D341Med (cell line): ENCODE measurements at places on chromosomes 13 and 19.

DNA sequence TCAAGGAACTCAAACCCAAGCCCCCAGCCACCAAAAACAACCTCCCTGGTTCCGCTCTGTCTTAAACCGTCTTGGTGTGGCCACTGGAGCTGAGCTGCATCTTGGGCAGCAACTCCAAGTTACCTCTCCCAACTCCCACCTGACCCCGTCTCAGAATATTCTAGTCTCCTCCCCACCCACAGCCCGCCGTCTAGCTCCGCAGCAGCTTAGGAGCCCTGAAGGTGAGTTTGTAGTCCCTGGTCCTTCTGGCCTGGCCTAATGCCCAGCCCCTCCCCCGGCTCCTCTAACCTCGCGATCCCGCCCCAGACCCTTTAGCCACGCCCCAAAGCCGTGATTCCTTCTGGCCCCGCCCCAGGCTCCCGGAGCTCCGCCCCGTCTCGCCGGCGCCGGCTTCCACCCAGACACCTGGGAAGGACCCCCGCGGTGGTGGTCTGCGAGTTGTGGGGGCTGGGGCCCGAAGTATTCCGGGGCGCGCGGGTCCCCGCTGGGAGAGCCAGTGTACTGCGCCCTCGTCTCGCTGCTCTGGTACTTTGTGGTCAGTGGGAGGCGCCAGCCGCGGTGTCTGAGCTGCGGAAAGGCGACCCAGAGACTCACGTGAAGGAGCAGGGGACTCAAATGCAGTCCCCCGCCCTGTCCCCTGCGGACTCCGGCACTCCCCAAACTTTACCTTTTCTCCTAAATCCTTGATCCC lies 2.5 kb upstream of the LHB start:
- DNase-seq: peak; percentile 75

DNA sequence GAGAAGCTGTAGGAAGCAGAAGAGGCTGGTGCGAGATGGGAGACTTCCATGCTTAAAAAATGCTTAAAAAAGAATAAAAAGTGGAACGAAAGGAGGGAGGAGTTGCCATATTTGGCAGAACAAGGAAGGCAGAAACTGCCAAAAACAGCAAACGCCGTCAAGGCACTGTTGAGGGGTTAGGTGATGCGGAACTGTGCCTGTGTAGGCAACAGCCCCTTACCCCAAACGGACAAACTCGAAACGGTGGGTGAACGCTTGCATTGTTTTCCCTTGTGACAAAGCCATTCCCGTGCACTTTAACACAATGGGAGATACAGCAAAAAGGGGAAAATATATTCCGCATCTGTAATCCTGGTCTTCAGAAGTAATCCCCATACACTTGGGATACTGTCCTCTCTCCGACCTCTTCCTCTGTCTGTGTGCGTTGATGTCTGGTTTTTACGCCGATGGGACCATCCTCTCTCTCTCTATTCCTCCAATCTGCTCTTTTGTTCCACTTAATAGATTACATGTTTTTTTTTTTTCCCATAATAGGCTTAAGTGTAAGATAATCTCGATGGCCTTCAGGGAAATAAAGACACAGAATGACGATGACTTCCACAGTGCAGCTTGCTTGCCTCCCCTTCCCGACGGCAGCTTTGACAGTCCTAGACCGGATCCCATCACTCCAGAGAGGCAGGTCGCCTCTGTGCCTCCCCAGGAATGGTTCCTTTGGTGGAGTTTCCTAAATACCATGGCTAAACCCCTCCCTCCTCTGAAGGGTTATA lies 132.7 kb upstream of the RNF113B start:
- DNase-seq: peak; percentile 74

DNA sequence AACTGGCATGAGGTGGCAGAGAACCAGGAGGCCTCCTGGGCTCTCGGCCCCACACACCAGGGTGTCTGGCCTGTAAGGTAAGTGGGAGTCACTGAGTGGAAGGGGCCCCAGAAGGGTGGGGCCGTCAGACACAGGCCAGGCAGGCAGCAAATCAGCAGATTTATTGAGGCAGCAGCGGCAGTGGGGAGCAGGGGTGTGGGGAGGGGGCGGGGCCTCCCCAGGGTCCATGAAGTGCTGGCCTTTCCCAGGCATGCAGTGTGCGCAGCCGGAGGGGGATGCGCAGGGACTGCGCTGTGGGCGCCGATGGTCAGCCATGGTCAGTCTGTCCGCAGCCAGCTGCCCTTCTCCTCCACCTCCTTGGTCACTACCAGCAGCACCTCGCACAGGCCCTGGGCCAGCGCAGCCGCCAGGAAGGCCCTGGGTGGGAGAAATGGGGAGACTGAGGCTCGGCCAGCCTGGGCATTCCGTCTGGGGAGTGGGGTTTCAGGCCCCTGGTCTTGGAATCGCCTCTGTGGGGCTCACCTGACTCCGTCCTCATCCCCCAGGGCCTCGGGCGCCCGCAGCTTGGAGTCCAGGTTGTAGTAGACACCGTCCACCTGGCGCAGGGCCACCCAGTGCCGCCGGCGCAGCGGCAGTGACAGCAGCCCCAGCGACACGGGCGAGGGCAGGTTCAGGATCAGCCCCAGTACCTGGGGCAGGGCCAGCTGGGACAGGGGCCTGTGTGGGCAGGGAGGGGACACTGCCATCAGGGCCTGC lies 5.0 kb downstream of the JOSD2 start:
- no peak for DNase-seq

DNA sequence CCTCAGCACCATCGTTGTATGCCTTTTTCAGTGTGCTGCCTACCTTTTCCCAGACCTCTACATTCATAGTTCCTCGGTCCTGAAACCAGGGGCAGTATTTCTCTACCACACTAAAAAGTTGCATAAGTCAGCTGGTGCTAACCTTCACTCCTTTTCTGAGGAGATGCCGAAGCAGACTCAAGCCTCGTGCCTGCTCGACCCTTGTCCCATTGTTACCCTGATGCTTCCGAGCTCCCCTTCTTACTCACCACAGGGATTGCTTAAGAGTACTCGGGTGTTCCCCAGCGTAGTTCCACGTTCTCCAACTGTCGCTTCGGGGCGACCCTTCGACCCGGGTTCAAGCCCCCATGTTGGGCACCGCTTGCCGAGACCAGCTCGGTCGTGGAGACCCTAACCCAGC lies 19.0 kb upstream of the IL17D start:
- DNase-seq: no peak

DNA sequence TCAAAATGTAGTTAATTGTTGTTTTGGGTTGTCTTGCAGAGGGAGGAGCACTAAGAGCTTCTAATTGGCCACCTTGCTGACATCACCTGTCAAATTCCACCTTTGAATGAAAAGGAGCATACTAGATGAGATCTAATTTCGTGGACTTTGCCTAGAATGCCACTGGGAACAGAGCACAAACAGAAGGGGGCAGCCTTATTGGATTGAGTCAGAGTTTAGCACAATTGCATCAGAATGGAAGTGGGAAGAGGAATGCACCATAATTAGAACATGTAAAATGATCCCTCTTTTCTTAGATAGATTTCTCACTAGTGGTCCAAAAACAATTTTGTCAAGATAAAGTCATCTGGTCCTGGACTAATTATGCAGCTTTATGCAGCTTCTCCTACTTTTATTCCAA lies 1552.2 kb downstream of the PCDH9 start:
- DNase-seq: no peak

GRCh38 chr19:22545751-22546150 lies 88.4 kb upstream of the ZNF492 start:
- DNase-seq: peak; percentile 70

DNA sequence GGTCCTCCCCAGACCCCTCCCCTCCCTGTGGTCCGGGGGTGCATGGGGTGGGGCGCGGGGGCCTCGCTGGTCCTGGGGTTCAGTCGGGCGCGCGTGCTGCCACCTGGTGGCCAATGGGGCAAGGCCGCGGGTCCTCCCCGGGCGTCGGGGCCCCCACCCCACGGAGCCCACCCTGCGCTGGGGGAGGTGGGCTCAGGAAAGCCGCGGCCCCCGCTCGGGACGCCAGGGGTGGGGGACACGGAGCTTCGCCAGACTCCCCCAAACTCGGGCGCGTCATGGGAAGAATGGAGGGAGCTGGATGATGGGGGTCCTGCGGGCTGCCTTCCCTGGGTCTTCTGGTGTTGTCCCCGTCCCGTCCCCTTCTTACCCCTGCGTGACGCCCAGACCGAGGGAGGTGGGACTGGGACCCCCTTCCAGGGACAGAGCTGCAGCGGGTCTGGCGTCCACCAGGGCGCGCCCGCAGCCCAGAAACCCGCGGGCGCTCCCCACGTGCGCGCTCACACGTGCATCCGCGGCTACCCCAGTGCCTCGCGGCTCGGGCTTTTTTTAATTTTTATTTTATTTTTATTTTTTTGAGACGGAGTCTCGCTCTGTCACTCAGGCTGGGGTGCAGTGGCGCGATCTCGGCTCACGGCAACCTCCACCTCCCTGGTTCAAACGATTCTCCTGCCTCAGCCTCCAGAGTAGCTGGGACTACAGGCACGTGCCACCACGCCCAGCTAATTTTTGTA lies 19.8 kb upstream of the TCF3 start:
- peak; percentile 87 for DNase-seq

DNA sequence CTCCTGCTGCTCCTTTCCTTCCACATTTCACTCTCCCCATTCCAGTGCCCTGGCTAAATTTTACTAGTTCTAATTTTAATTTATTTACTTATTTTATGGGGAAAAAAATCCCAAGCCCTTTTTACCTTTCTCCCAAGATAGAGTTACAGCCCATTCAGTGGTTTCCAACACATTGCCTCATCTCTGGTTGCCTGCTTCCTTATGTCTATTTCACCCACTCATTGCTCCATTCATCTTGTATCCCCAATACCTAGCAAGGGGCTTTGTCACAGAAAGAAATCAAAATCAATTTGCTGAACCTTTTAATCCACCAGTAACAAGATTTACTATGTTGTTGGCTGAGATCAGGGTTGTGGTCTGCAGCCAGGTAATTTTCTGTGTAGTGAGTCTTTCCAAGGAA lies 55.9 kb downstream of the LHFPL6 start:
- DNase-seq: no peak

DNA sequence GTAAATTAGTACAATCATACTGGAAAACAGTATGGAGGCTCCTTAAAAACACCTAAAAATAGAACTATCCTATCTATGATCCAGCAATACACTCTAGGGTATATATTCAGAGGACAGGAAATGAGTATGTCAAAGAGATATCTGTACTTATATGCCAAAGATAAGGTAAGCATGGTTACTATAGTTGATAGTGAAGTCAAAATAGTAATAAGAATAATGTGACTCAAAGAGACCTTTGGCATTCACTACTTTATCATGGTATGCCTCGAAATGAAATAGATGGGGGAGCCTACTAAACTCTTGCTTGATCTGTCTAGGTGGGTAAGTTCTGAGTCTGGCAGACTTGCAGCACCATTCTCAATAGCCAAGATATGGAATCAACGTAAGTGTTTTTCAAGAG lies 30.3 kb downstream of the FXYD5 start:
- no peak for DNase-seq

DNA sequence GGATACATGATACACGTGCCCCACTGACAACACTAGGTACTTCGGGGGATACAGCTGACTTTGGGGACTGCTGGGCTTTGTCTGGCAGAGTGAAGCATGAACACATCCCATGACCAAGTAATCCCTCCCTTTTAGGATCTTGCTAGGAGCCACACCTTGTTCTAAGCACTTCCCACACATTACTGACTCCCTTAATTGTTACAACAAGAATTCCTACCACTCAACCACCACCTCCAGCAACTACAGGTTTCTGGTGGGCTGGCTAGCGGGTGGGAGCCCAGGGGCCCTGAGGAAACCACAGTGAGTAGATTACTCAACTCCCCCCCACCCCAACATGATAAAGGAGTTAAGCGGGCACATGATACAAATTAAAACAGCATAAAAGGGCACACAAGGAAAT lies 7.2 kb upstream of the SLC35E1 start:
- no peak for DNase-seq

DNA sequence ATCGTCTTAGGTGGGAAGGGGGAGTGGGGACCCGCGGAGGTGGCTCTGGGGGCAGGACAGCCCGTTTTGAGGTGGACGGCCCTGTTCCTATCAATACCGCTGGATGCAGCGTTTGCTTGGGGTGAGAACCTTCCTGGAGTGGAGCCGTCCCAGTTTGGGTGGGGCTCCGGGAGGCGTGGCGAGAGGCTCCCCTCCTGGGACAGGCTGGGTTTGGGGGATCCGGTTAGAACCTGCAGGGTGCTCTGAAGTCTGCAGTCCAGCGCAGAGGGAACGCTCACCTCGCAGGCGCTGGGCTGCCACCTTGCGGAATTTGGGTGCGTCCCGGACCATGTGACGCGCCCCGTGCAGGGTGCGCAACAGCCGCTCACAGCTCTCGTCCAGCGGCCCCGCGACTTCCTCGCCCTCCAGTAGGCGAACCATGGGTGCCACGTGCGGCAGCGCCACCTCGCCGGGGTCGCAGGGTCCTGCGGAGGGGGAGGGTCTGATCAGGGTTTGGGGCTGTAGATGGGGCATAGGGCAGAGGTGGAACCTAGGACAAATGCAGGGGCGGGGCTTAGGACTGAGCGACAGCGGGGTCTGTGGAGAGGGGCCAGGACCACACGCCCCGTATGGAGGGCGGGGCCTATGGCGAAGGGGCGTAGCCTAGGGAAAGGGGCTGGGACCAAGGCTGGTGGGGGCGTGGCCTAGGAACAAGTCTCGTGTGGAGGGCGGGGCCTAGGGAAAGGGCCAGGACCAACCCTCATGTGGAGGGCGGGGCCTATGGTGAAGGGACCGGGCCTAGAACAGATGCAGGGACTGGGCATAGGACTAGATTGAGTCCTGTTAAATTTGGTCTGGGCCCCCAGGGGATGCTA lies 13.8 kb downstream of the SH2D3A start:
- DNase-seq: peak; percentile 89

- DNase-seq: no peak
Measured at GRCh38 chr13:96474181-96474557, 384.3 kb downstream of the HS6ST3 start.

GRCh38 chr19:3119693-3120380 lies 16.0 kb upstream of the GNA15 start:
- DNase-seq: no peak

DNA sequence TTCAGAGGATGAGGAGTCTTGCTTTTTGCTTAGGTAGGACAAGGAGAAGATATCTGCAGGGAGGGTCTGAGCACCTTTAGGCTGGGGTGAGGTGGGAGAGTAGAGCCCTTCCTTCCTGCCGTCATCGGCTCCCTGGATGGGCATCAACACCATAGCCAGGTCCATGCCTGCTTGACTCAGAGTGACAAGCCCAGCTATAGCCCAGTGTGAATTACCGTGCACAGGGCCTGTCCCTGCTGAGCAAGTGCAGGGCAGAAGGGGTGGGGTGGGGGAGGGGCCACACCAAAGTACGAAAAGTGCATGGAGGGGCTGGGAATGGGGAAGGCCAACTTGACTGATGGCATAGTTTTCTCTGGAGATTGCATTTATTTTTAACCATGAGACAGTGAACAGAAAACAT lies 30.3 kb upstream of the RNF113B start:
- DNase-seq: no peak

DNA sequence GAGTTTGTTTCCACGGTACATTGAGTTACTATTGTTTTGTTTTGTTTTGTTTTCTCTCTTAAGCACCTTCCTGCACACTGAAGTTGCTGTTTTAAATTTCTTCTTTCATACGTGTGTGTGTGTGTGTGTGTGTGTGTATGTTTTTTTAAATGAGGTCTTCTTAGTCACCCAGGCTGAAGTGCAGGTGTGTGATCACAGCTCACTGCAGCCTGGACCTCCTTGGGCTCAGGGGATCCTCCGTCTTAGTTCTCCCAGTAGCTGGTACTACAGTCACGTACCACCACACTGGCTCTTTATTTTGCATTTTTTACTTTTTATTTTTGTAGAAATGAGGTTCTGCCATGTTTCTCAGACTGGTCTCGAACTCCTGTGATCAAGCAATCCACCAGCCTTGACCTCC lies 20.8 kb upstream of the ZNF429 start:
- DNase-seq: no peak
